ENCODE measurements at places on chromosomes 11 and 22.

DNA sequence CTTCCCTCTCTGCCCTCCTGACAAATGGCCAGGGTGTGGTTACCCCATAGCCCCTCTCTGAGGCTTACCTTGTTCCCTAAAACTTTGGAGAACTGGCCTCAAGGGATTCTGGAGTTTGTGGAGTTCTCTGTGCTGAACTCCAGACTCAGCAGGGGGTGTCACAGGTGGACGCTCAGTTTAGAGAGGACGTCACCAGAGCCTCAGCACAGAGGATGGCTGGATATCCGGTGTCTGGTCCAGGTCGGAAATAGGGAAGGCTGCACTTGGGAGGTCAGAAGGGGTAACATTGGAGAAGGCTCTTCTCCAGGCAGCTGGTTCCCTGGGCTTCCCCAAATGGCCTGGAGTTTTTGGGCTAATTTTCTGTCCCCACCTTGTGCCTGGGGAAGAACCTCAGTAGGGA lies 64.2 kb downstream of the ADAMTS15 start:
- DNase-seq: no peak

- no peak for DNase-seq
These were observed 8.4 kb downstream of the SLC29A2 start for GRCh38 chr11:66363187-66363601.

DNA sequence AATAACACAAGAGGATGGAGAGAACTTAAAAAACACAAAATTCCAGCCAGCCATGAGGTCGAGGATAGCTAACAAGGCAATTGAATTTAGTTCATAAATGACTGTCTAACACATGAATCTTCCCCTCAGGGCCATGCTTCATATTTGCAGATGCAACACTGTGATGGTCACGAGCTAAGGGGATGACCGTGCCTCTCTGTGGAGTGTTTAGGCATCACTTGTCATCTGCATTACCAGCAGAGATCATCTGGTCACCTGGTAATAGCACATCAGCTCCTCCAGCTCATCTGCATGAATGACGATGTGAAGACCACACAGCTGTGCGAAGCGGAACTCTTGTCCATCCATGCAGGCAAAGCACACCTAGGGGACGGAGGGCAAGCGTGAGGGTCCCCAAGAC lies 20.9 kb upstream of the SLC25A1 start:
- no peak for DNase-seq

- no peak for DNase-seq
These were observed 7.8 kb downstream of the PHOX2A start for GRCh38 chr11:72236083-72236697.

DNA sequence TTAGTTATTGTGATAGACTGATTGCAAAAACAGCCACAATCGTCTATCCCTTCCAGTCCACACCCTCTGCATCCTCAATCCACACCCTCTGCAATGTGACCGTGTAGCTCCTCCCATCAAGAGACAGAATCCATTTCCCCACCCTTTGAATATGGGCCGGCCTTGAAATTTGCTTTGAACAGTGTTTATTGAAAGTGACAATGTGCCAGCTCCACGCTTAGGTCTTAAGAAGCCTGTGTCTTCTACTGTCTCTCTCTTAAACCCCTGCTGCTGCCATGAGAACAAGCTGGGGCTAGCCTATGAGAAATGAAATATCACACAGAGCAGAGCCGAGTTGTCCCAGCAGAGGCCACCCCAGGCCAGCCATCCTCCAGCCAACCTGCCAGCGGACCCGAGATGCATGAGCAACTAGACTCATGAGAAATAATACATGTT lies 22.3 kb upstream of the MICAL2 start:
- DNase-seq: no peak

DNA sequence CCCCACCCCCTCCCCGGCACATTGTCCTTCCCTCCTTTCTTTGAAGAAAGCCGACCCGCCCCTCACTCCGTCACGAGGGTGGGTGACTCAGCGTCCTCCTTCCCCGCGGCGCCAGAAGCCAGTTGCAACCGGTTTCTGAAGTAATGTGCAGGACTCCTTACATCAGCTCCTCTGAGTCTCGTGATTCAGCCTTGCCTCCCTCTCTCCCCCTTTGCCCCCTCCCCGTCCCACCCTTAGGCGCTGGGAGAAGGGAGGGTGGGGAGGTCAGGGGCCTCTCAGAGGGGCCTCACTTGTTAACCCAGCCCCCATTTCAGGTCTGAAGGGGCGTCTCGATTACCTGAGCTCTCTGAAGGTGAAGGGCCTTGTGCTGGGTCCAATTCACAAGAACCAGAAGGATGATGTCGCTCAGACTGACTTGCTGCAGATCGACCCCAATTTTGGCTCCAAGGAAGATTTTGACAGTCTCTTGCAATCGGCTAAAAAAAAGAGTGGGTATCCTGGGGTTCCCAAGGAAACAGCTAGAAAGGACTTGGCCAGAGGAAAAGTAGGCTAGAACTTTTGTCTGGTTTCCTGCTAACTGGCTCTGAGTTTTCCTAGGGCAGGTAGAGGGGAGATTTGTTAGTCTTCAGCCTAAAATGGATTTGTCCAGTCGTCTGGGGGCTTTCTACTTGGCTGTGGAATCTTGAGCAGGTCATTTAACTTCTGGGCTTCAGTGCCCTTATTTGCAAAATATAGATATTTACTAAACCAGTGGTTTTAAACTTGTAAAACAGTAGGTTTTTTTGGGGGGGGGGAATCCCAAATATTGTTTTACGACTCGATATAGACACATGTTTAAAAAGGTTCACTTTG lies 1.1 kb downstream of the SLC3A2 start:
- peak; percentile 88 for DNase-seq

DNA sequence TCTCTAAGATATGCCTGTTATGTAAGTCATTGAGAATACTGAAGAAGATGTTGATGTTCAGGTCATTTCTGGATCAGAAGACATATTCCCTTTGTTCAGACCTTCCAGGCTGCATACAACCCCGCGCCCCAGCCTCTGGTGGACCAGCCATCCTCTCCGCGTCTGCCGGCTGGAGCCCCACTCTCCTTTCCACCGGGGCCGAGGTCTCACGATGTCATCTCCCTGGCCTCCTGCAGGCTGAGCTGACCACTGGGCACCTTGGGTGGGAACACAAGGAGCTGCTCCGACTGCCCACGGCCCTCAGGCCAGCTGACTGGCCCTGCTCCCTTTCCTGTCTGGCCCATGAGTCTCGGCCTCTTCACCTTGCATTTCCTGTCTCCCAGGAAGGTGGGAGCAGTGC lies 124.6 kb downstream of the SHANK2 start:
- DNase-seq: no peak

GRCh38 chr11:777288-778255 lies at the start of gene GATD1:
GATD1 (minus strand) TSS chr11:777487; CDS start chr11:777462, 25 bp downstream.
- peak; percentile 96 for DNase-seq

GRCh38 chr11:62004473-62004872 lies 37.0 kb upstream of the FTH1 start:
- no peak for DNase-seq
